Left ventricle myocardium inferior (tissue), 1 donor: ENCODE measurements at places on chromosomes 13 and 19. TPM values are rescaled to one million over a fixed set of nuclear protein-coding genes. Genes with fewer than 3 reads are reported as not detected.
A peak's percentile ranks its signal among the peaks of the same experiment; 100 is the strongest.

- no peaks in the 10 kb centered on the region for H3K27me3 ChIP-seq
- no peak for DNase-seq
- peaks cover 46% of the 10 kb centered on the region for H3K4me1 ChIP-seq
- peaks cover 32% of the 10 kb centered on the region for H3K36me3 ChIP-seq
- H3K27ac ChIP-seq: peak overlapping the region; percentile 95
Measured at GRCh38 chr19:48900477-48901406, 630 bp downstream of the NUCB1 start.

DNA sequence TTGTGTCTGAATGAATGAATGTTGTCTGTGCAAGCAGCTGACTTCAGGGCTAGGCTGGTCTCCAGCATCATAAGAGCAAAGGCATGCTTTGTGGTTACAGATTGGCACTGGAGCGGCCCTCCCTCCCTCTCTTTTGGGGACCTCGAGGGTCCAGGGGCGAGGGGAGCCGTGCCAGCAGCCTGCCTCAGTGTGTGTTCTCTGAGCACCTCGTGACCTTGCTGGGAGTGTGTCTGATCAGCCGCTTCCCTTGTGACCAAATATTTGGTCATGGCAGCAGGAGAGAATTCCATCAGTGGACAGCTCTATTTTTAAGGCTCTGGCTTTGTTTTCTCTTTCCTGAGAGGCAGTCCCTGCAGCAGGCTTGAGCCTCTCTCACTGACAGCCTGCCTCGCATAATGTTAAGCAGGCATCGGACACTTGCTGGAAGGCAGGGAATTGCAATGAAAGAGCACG is 329.7 kb downstream of the UQCRFS1 start:
- peak overlapping the region; percentile 86 for H3K27ac ChIP-seq
- H3K4me1 ChIP-seq: peaks cover 33% of the 10 kb centered on the region
- peak overlapping the region; percentile 67 for H3K4me3 ChIP-seq
- H3K27me3 ChIP-seq: peaks cover 4% of the 10 kb centered on the region

The CCDC122 gene
- total RNA-seq: 2.0 TPM

The LYL1 gene
- total RNA-seq: 6.3 TPM

The ATP4A gene
- not detected for total RNA-seq

The CEACAM8 gene
- not detected for total RNA-seq

The CALR3 gene
- total RNA-seq: not detected
